ENCODE measurements at places on chromosomes 7 and 10. TPM values are rescaled to one million over a fixed set of nuclear protein-coding genes. Genes with fewer than 3 reads are reported as not detected.
A peak's percentile ranks its signal among the peaks of the same experiment; 100 is the strongest.

DNA sequence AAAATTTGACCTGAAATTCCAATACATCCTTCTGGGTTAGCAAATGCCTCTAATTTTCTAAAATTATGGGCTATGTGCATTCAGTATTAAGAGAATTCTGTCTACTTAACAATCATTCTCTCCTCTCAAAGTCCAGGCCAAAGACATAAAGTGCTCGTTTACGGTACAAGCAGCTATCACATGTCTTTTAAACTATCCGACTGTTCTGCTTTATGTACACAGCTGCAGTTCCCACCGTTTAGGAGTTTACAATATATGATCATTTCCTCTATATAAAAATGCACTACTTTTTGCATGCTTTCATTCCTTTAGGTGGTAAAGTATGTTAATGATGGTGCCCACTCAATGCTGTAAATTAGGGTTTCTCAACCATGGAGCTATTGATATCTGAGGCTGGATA is 34.0 kb downstream of the CDK6 start:
- H3K36me3 ChIP-seq = no peaks in the 10 kb centered on the region
- H3K4me1 ChIP-seq = peaks cover 17% of the 10 kb centered on the region
- DNase-seq = no peak

GRCh38 chr7:153193144-153193595 is 433.6 kb downstream of the ACTR3B start:
- no peak for DNase-seq
- no peaks in the 10 kb centered on the region for H3K4me1 ChIP-seq
- no peak overlapping the region for H3K4me3 ChIP-seq
- H3K27ac ChIP-seq = no peak overlapping the region

DNA sequence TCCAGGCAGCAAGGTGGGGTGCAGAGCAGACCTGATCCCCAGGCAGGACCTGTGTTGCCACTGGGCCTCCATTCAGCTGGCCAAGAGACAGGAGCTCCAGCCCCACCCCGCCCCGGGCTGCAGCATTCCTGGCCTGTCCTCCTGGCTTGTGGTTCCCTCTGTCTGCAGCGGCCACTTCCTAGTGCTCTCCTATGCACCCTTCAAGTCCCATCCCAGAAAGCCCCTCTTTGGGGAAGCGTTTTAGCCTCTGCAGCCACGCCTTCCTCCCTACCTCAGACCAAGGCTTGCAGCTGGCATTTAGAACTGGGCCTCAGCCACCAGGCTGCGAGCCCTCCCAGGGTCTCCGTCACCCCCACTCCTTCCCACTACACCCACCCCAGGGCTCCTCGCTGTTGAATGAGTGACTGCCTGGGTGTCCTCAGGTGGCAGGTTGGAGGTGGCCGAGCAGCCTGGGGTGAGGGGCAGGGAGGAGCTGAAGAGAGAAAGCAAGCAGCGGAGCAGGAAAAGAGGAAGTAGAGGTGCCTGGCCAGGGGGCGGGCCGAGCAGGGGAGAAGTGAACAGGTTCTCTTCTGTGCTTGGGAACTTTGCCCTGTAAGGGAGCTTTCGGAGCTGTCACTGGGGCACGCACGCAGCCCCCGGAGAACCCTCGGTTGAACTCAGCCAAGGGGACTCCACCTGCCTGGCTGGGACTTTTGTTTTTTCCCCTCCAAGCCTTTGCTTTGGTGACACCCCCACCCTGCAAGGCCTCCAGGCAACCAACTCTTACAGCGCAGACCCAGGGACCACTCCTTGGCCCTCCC is 109.1 kb upstream of the TNRC18 start:
- peak overlapping the region; percentile 99 for H3K27ac ChIP-seq
- H3K27me3 ChIP-seq = no peaks in the 10 kb centered on the region
- DNase-seq = peak; percentile 82
- H3K36me3 ChIP-seq = peaks cover 18% of the 10 kb centered on the region
- peaks cover 51% of the 10 kb centered on the region for H3K4me1 ChIP-seq

DNA sequence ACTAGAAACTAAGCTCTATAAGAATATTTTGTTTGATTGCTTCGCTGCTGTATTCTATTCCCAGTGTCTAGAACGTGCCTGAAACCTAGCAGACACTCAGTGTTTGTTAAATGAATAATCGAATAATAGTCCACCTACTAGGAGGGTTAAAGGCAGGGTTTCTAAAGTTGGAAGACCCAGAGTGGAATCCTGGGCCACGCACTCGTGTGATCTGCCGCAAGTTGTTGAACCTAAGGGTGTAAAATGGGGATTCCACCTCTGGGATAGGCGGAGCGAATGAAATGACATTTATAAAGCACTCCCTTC is 702 bp upstream of the AGFG2 start:
- H3K27ac ChIP-seq = no peak overlapping the region
- peaks cover 23% of the 10 kb centered on the region for H3K4me1 ChIP-seq
- no peak for DNase-seq
- peaks cover 3% of the 10 kb centered on the region for H3K27me3 ChIP-seq
- H3K4me3 ChIP-seq = peak overlapping the region; percentile 76

DNA sequence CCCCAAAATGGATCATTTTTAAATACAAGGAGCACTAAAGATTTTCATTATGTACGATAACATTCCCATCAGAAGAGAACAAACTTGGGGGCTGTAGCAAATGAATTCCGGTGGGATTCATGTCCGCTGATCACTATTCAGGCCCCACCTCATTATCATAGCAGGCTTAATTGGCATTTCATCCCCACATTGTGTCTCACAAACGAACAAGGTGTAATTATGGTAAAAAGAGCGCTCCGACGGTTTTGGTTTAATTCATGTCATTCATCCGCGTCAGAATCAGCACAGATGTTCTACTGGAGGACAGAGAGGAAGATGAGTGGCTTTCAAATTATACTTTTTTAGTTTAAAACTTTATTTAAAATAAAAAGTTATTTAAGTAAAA is 124.7 kb downstream of the MAD1L1 start:
- H3K27ac ChIP-seq = no peak overlapping the region
- H3K4me3 ChIP-seq = no peak overlapping the region
- no peaks in the 10 kb centered on the region for H3K27me3 ChIP-seq
- peaks cover 35% of the 10 kb centered on the region for H3K4me1 ChIP-seq

DNA sequence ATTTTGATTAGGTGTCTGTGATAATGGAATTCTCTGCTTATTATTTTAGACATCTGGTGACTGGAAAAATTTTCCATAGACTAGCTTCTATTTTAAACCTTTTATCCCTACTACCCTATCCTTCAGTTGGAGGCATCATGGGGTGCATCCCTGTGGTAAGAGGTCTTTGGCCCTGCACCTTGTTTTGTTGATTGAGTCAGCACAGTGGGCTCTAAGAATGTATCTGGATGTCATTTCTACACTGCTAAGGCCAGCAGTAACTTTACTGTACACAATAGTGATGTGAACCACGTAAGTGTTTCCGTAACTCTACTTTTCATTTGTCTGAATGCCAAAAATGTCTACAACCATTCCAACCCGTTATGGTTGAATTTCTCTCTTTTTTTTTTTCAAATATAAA is 75.6 kb downstream of the ADAM22 start:
- no peaks in the 10 kb centered on the region for H3K27me3 ChIP-seq
- H3K4me1 ChIP-seq = no peaks in the 10 kb centered on the region
- no peak for DNase-seq
- H3K4me3 ChIP-seq = no peak overlapping the region

DNA sequence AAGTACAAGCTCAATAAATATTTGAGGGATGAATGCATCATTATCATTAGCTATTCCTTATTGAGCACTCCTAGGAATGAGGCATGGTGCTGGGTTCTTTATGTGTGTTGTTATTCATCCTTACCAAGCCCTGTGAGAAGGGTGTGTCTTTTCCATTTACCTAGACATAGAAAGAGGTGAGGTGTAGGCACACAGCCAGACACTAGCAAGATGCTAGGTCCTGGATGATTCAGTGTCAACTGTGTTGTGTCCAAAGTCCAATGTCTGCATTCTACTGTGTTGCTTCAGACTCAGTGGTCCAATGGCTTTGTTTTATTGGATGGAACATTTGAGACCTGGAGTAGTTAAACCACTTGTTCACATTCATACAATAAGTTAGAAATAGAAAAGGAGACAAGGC is 605.5 kb downstream of the LRMDA start:
- peaks cover 27% of the 10 kb centered on the region for H3K4me1 ChIP-seq
- no peak overlapping the region for H3K4me3 ChIP-seq
- no peak overlapping the region for H3K27ac ChIP-seq

Gene SRRM3
- 5.6 TPM for total RNA-seq

Gene EBF3
- total RNA-seq = 1.6 TPM

Gene CNPY1
- total RNA-seq = not detected
